Stomach (tissue), 19 donors: ENCODE measurements at places on chromosomes 4 and X. TPM values are rescaled to one million over a fixed set of nuclear protein-coding genes. Genes with fewer than 3 reads are reported as not detected.

Gene TAPT1
- 14.5 TPM for total RNA-seq

Gene XAGE5
- total RNA-seq = not detected

Gene CENPVL1
- not detected for total RNA-seq

Gene MPC1L
- total RNA-seq = not detected

Gene CYSLTR1
- total RNA-seq = not detected

Gene TSR2
- total RNA-seq = 15.1 TPM

Gene OCRL
- 36.2 TPM for total RNA-seq

Gene INTS12
- total RNA-seq = 14.2 TPM

Gene SSX3
- not detected for total RNA-seq

Gene PRKX
- total RNA-seq = 56.5 TPM

Gene PPP3CA
- 30.9 TPM for total RNA-seq

GRCh38 chr4:8548731-8549351 lies 31.4 kb upstream of the GPR78 start:
- no peak for DNase-seq

DNA sequence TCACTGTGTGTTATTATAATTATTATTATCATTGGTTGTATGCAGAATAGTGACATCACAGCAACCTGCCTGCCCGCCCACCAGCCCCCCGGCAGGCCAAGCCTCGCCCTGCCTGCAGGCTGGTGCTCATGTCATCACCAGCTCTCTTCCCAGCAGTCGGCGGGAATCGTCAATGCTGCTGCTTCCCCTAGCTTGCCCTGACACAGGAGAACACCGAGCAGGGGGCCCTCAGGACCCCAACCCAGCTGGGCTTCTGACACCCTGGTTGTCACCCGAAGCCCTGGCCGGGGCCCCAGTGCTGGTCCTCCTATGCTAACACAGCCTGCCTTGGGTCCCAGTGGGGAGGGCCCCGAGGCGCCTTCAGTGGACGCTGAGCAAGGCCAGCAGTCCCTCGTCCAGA lies 100.6 kb downstream of the PPP2R2C start:
- DNase-seq = no peak

- no peak for DNase-seq
Measured at GRCh38 chr4:102321260-102321995, 23.9 kb downstream of the SLC39A8 start.

GRCh38 chrX:21151051-21151450 lies 223.2 kb upstream of the CNKSR2 start:
- no peak for DNase-seq

- peak; percentile 72 for DNase-seq
Measured at GRCh38 chr4:6087669-6088341, 69.6 kb upstream of the C4orf50 start.

DNA sequence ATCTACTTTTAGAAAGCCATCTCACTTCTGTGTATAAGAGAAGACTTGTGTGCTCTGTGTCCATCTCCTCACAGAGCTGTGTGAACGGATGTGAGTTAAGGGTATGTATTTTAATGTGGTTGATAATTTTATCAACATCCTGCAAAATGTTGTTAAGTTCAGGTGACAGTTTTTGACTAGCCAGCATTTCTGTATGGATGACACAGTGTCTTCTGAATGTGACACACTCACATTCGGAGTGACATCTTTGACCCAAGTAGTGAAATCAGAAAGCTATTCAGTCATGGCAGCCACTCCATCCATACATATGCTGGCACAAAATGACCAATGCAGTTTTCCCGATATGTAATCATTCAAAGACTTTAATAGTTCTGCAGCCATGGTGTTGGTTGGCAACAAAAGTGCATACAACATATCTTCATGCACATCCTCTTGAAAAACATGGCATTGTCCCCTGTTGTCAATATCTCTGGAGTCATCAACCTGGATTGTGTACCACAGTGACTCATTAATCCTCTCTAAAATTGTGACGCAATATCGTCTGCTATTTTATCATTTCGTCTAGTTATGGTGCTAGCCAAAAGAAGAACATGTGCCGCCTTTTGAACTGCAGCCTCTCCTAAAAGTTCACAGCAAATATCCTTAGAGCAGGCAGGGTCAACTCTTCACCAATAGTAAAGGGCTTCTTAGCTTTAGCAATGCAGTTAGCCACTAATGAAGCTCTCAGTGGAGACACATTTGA lies 6.8 kb upstream of the FGF2 start:
- DNase-seq = no peak

- DNase-seq = peak; percentile 50
Measured at GRCh38 chr4:145719752-145720624, 40.0 kb downstream of the C4orf51 start.

DNA sequence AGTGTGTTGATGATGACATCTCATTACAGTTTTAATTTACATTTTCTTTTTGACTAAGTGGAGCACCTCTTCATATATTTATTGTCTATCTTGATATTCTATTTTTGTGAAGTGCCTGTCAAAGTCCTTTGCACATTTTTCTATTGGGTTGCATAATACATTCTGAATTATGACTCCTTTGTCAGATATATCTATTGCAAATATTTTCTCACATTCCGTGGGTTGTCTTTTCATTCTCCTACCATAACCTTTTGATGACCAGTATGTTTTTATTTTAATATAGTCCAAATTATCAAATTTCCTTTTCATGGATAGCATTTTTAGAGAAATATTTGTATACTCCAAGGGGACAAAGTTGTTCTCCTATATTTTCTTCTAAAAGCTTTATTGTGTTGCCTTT lies 126.4 kb downstream of the PJA1 start:
- DNase-seq = no peak

- no peak for DNase-seq
Measured at GRCh38 chrX:981791-982626, 230.4 kb downstream of the CRLF2 start.

DNA sequence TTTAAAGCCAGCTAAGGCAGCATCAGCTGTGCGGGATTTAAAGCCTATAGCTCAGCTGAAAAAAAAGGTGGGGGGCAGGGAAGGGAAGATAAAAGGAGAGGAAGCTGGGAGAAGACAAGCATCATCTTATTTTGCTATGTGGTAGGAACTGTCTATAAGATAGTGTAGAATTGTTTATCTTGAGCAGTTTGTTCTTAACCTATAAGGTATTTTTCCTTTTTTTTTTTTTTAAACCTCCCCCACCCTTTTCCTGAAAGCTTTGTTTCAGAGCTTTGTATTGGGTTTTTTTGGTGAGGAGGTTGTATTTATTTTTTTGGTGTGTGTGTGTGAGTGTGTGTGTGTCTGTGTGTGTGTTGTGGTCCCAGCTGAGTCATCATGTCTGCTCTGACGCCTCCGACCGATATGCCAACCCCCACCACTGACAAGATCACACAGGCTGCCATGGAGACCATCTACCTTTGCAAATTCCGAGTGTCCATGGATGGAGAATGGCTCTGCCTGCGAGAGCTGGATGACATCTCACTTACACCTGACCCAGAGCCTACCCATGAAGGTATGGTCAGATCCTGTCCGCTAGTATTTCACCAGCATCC lies 531 bp downstream of the RUFY3 start:
- no peak for DNase-seq

GRCh38 chr4:119738901-119739300 lies 110.3 kb upstream of the PDE5A start:
- no peak for DNase-seq

GRCh38 chrX:50618788-50619558 lies 148.3 kb upstream of the DGKK start:
- peak; percentile 21 for DNase-seq

DNA sequence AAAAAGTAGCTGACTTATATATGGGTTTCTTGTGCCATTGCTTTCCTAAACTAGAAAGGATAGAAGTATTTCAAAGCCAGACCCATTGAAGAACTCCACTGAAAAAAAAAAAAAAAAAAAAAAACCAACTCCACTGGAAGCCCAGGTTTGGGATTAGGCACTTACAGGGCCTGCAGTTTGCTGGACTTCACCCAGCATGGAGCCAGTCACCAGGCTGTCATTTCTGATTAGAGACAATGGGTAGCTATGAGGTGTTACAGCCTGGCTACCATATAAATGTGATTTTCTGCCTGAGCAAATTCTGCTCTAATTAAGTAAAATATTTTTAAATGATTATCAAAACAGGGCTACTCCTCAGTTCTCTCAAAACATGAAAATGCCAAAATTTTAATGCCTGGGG lies 49.5 kb downstream of the HS6ST2 start:
- no peak for DNase-seq
